ENCODE measurements at places on chromosomes 2 and 18.

DNA sequence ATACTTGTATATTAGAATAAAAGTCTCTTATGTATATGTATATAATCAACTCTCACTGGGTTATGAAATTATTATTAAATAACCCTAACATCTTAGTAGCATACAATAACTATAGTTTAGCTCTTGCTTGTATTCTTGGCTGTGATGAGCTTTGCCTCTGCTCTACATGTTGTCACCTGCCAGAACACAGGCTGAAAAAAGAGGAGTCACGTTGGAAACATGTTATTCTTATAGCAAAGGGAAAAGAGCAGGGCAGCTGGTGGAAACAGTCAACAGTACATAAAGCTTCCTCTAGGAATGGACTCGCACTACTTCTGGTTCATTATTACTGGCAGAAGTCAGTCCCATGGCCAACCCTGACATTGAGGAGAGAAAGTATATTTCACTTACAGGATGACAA lies 362.0 kb upstream of the KYNU start:
- DNase-seq, result no peak

GRCh38 chr18:3652380-3653262 lies 202.6 kb downstream of the TGIF1 start:
- DNase-seq, result peak; percentile 5

- no peak for DNase-seq
Measured at GRCh38 chr2:31079665-31080064, 58.6 kb downstream of the GALNT14 start.

DNA sequence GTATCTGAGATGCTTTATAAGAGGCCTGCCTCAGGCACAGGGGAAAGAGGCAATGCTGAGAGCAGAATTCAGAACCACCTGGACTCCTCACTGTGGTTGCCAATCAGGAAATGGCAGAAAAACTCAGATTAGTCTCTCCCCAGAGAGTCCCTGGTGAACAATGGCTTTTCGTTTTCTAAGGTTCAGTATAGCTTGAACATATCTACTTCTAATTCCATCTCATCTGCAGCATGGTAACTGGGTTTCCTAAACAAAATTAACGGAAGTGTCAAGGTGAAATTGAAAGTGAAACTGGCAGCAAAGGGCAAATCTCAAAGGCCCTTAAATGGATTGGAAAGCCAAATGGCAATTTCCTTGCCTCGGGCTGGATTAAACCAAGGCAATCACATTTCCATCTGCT lies 480.2 kb upstream of the ACVR2A start:
- DNase-seq, result no peak

DNA sequence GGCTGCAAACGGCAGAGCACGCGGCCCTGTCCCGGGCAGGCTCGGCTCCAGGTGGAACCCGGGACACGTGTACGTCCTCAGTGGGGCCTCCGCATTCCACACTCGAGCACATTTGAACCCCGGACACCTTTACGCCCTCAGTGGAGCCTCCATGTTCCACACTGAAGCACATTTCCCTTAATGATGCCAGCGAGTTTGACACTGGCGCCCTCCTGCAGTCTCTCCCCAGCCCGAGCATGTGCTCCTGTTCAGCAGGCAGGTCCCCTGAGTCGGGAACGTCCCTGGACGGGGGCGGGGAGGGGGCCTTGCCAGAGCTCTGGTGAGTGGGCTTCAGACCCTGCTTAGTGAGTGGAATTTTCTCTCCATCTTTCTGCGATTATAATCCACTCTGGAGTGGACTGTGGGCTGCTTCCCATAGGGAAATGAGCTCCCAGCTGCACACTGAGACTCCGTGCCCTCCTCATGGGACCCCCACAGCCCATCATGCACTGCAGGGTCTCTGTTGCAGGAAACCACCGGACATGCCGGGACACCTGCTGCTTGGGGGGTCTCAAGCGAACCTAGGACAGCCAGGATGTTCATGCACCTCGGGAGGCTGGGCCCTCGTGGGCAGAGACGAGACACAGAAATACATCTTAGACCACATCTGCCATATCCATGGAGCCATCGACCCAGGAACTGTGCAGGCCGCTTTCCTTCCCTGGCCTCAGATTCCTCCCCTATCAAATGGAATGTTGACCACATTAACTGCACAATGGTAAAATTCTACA lies 70.3 kb upstream of the SNTG2 start:
- no peak for DNase-seq

Data from GM12864 (cell line).